A549 treated with Mapracorat at 1 μM for 4 hours (cell line): ENCODE measurements at places on chromosomes 3 and 15. TPM values are rescaled to one million over a fixed set of nuclear protein-coding genes. Genes with fewer than 3 reads are reported as not detected.

The SERINC4 gene
- total RNA-seq = 0.07 to 0.08 TPM in 2 of 5 replicates, not detected in the others

The MYL3 gene
- total RNA-seq = not detected in 5 replicates

The PLA2G4B gene
- 0.78 to 2.1 TPM (median 1.7 TPM) in 5 replicates for total RNA-seq

The SCN11A gene
- 0.02 TPM in 1 of 5 replicates, not detected in the others for total RNA-seq

The PDCD10 gene
- 51.2 to 66.0 TPM (median 53.6 TPM) in 5 replicates for total RNA-seq

The SIDT1 gene
- total RNA-seq = 0.53 to 0.85 TPM (median 0.63 TPM) in 5 replicates

The TMEM40 gene
- 0.13 to 0.43 TPM (median 0.20 TPM) in 5 replicates for total RNA-seq

The FANCD2OS gene
- not detected in 5 replicates for total RNA-seq

The TRPC1 gene
- total RNA-seq = 4.7 to 7.8 TPM (median 7.7 TPM) in 5 replicates

The CX3CR1 gene
- 0.04 TPM in 1 of 5 replicates, not detected in the others for total RNA-seq

The C15orf61 gene
- total RNA-seq = 2.6 to 4.6 TPM (median 4.0 TPM) in 5 replicates
